ENCODE measurements at places on chromosomes 13 and 19.

DNA sequence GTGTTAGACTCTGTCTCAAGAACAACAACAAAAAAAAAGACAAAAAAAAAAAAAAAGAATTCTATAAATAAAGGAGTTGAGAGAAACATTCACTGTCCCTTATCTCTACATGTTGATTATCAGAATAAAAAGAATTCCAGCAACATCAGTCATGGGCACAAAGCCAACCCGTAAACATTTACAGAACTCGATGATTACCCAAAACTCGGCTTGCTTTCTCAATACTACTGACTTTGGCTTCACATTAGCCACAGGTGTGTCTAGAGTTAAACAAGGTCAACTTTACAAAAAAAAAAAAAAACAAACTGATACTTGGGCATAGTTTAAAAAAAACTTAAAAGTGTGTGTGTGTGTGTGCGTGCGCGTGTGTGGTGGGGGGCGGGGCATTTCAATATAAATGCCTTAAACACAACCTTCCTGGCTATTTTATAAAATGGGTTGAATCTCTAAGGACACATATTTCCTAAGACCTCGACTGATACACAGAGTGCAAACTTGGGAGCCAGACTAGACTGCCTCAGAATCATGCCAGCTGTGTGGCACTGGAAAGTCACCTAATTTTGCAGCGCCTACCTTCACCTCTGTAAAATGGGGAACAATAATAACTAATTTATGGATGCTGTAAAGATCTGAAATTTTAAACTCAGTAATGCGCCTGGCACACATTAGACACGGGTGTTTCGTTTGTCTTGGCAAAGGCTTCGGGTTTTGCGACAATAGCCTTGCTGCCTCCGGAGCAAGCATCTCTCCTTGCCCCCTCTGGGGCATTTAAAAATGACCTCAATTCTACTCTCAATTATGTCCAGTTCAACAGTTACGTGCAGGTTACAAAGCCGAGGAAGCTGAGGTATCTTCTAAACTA, 922 bp downstream of the EBPL start:
- DNase-seq: peak; percentile 41

- no peak for DNase-seq
Measured at GRCh38 chr13:94617389-94618000, 15.8 kb downstream of the GPR180 start.

DNA sequence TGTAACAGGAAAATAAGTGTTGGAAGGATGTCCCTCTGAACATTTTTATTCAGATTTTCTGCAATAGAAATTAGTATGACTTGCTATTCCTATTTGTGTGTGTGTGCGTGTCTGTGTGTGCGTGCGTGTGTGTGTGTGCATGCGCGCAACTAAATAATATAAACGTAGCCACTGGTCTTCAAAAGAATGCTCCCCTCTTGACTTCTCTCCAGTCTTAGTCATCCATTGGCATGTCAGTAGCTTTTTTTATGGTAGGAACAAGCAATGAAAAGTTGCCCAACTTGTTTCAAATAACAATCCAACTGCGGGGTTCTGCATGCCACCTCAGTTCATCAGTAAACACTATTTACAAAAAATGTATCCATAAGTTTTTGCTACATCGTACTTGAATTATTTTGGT, 249.6 kb downstream of the GPC6 start:
- peak; percentile 69 for DNase-seq

DNA sequence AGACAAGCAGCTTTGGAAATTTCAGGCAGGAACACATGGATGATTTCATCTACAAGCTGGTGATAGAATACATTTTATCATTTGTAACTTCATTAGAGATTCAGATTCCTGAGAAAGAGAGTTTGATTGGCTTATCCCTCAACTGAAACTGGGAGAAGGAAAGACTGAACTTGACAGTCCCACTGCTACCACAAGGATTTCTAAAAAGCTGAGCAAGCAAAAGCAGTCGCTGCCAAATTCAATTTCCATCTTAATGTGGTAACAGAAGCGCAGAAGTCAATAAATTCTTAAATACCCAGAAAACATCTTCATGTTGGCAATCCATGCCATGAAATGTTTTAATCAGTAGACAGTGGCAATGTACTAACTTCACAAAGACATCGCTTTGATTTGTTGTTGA, 172.1 kb upstream of the DACH1 start:
- no peak for DNase-seq

DNA sequence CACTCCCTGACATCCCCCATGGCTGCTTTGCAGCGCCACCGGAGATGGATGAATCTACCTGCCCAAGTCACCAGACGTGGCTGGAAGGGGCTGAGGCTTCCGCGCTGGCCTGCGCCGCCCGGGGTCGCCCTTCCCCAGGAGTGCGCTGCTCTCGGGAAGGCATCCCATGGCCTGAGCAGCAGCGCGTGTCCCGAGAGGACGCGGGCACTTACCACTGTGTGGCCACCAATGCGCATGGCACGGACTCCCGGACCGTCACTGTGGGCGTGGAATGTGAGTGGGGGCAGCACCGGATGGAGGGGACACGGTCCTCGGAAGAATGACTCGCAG, 4.6 kb downstream of the ICAM5 start:
- no peak for DNase-seq

- DNase-seq: no peak
Measured at GRCh38 chr13:39682788-39683187, 27.3 kb downstream of the COG6 start.

GRCh38 chr19:4583961-4584669, 24.6 kb upstream of the SEMA6B start:
- peak; percentile 34 for DNase-seq

GRCh38 chr13:42149136-42149535, 100.7 kb downstream of the DGKH start:
- DNase-seq: no peak

GRCh38 chr13:45519493-45519892, 54.8 kb downstream of the COG3 start:
- no peak for DNase-seq

GRCh38 chr19:56877069-56877715, 36.7 kb upstream of the PEG3 start:
- DNase-seq: no peak

- no peak for DNase-seq
Measured at GRCh38 chr13:46994492-46994891, 97.6 kb upstream of the HTR2A start.

GRCh38 chr13:24243302-24243701, 66.1 kb upstream of the C1QTNF9 start:
- no peak for DNase-seq

DNA sequence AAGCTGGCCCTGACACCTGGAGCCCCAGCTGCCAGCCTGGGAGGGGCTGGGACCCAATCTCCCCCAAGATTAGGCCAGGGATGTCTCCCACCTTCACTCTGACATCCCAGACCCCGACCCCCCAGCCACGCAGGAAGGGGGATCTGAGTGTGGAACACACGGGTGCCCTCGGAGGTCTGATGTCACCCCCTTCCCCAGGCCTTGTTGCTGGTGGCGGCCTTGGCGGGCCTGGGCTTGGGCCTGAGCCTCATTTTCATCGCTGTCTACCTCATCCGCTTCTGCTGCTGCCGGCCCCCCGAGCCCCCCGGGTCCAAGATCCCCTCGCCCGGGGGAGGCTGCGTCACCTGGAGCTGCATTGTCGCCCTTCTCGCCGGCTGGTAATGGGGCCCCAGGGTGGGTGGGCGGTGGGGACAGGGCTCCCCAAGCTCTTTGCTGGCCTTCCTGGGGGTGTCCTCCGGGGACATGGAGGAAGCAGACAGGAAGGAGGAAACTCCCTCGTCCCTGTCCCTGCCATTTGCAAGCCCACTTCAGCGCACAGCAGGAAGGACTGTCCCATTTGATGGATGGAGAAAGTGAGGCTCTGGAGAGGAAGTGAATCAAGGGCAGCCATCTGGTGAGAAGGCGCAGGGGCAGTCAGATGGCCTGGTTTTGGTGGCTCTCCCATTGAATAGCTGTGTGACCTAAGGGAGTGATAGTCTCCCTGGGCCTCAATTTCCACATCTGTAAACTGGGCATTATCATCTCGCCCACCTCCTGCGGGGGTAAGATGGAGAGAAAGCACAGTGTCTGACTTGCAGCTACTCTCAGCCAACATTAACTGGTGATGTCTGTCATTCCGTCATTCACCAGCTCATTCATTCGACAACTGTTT, 3.9 kb downstream of the TTYH1 start:
- DNase-seq: no peak
